Activated T-helper 9 cell treated with anti-CD3 and anti-CD28 coated beads, Interleukin-2, amount 50 U/mL, for 16 hours (primary cell): ENCODE measurements at places on chromosomes 12 and 14.

DNA sequence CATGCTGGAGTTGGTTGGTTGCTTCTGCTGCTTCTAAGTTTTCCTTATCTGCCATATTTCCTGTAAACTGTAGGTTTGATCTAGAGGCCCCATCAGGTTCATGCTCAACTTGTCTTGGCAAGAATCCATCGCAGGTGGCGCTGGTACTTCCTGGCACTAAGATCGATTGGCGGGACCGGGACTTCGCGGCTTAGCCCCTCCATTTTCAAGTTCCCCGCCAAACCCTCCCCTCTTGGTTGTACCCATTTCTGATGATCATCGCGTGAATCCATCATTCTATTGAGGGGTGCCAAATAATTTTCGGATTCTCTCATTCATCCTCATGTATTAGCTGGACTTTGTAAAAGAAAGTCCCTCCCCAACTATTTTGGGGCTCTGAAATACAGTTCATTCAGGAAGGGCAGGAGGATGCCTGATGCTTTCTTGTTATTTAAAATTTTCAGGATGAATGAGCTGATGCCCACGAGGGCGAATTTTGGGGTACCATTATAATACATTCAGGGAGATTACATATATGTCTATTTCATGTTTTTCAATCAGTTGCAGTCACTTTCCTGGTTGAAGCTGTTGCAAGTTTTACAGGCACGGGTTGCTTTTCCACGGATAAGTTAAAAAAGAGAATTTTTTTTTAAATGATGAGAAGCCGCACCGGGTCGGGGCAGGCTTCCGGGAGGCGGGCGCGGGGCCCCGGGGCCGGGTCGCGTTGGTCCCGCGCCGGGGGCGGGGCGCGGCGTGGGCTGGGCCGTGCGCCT, 395 bp upstream of the BRI3BP start:
- DNase-seq, result peak; percentile 73

GRCh38 chr12:27551172-27551840, 27.3 kb downstream of the PPFIBP1 start:
- no peak for DNase-seq

GRCh38 chr14:94408546-94409095, 20.2 kb upstream of the SERPINA1 start:
- DNase-seq, result no peak

DNA sequence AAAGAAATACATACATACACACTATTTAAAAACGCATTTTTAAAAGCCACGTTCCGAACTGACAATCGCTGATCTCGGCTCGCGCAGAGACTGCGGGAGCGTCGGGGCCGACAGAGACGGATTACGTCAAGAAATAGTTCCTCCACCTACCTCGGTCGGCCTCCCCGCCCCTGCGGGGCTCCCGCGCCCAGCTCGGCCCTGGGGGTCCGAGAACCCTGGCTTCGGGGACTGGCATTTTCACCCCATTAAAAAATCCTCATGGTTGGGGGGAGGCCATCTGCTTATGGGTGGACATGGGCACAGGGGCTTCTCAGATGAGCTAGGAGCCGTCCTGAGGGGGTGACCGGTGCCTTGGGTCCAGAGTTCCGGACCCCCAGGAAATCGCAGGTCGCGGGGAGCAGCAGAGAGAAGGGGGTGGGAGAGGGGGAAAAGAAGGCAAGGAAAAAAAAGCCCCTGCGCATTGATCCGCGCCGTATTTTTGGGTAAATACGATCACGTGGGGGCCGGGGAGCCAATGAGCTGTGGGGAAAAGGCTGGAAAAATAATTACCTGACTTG, 324 bp upstream of the HOXC9 start:
- DNase-seq, result no peak

DNA sequence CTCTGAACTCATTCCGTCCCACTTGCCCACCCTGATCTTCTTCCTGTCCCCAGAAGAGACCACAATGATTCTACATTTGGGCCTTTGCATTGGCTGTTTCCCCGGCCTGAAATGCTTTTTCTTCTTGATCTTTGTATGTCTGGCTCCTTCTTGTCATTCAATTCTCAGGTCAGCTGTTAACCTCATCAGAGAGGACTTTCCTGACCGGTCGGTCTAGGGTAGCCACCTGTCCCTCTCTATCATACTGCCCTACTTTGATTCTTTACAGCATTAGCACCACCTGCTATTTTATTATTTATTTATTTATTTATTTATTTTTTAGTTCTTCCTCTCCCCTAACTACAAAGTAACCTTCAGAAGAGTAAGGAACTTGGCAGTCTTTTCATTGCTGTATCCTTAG, 84.3 kb downstream of the DYRK2 start:
- DNase-seq, result no peak

GRCh38 chr12:112309797-112310196, 72.4 kb downstream of the HECTD4 start:
- DNase-seq, result no peak

GRCh38 chr12:9127484-9127883, 11.8 kb upstream of the A2M start:
- DNase-seq, result no peak

DNA sequence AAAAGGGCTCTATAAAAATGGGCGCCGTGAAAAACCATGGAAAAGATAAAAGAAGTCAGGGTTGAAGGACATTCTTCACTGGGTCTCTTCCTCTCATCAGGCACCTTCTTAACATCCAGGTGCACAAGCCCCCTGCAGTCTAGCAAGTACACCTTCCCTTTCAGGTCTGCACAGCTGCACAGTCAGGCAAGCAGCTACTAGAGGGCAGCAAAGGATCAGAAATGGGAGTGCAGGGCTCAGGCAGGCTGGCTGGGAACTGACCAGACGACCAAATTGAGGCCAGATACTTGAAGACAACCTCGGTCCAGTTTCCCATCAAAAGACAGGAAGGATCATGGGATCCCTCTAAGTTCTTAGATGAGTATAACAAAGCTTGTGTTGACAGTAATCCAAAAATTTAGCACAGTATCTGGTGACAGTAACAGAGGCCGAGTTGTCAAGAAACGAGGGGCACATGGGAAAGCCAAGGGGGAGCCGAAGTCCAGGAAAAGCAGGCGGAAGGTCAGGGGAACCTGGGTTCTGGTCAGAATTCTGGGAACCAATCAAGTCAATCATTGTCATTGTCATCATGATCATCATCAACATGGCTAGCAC, 10.1 kb upstream of the GRIP1 start:
- DNase-seq, result no peak

- DNase-seq, result no peak
Observed at GRCh38 chr12:47441490-47441889, 264.3 kb downstream of the RPAP3 start.

DNA sequence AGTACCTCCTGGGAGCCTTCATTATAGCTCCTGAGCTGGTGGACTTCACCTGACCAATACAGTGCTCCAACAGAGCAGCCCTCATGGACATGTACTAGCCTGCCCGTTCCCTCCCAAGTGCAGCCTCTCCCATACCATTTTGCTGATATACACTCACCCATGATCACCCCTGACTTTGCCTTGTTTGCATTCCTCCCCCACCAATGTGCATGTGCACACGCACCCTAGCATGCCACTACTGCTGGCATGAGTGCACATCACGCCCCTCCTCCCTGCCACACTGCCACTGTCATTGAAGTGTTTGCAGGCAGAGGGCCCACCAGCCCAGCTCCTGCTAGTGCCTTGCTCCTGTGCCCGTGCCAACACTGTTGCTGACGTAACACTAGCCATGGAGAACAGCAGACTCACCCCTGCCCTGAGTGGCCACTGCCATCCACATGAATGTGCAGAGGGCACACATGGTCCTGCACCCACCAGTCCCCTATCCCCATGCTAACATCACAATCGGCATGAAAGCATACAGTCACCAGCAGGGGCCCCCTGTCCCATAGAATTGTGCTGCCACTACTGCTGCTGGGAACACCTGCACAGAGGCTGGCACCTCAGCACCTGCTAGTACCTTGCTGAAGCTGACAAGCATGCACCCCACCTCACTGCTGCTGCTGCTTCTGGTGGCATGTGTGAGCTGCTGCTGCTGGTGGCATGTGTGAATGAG, 110.3 kb downstream of the SINHCAF start:
- DNase-seq, result no peak

DNA sequence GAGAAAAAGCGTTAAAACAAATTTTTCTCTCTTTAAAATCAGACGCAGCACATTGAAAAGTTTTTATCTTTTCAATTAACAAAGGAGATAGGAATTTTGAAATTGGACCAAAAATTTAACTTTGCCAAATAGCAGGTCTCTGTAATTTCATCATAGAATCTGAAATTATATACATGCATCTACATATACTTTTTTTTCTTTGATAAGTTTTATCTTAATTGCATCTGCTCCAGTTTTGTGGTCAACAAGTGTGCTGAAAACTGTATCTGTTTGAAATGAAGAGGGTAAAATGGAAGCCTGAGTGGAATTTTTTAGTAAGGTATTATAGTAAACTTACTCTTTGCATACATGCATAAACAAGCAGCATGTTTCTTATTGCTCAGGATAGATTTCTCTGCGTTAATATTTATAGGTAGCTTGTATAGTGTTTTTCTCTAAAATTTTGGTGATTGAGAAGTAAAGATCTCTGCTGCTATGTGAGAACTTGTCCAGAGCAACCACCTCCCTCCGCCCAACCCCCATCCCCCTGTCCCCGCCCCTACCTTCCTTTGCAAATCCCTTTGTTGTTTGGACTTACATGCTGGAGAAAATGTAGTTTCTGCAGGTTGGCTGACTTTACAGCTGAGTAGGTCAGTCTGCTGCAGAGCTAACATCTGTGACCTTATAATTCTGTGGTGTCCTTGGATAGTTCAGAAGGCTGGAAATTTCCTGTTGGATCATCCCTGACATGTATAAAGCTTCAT, 64.6 kb downstream of the VRK1 start:
- no peak for DNase-seq

DNA sequence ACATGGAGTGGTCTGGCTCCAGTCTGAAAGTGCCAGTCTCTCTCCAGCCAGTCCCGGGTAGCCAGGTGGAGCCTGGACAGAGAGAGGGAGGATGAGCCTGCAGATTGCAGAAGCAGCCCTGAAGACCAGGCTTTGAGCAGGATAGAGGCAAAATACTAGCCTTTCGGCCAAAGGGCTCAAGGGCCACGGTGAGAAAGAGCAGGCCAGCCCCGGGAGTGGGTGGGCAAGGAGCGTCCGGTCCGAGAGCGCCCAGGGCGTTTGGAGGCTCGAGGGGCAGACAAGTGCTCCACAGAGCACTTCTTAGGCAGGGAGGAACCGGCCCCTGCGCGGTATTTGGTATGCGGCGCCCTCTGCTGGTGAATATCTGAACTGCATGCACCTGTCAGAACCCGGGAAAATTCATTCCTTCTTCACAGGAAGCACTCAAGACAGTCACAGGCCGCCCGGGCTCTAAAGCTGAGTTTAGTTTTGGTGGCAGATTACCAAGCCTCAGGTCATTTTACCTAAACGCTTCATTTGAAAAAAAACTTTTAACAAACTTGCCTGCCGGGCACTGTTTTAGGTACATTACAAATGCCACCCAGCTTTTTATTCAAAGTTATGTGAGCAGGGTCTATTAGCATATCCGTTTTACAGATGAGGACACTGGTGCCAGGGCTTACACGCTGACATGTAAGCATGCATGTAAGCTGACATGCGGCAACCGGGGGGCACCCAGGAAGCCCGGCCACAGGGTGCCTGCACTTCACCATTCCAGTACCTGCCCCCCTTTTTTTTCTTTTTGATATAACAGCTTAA, 21.0 kb upstream of the PSMC1 start:
- peak; percentile 46 for DNase-seq

DNA sequence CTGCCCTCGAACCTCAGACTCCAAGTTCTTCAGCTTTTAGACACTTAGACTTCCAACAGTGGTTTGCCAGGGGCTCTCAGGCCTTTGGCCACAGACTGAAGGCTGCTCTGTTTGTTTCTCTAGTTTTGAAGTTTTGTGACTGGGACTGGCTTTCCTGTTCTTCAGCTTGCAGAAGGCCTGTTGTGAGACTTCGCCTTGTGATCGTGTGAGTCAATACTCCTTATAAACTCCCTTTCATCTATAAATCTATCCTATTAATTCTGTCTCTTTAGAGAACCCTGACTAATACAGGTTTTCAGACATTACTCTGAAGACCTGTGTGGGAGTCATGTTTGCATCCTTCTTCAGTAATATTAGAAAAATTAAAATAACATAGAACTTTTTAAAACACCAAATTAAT, 289.1 kb downstream of the RMST start:
- no peak for DNase-seq

DNA sequence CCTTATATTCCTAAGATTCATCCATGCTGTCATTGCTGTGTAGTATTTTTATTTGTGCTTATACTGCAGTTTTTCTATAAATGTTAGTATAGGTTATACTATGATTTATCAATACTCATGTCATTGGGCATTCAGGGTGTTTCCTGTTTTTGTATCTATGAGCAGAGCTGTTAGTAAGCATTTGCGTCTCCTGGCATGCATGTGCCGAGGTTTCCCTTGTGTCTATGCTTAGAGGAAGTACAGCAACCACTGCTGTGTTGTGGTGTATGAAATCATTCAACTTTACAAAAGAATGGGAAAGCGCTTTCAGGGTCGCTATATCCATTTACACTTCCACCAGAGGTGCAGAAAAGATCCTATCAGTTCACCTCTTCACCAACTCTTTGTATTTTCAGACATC, 122.7 kb downstream of the RGS6 start:
- no peak for DNase-seq

GRCh38 chr12:80925237-80925636, 12.5 kb downstream of the LIN7A start:
- no peak for DNase-seq

DNA sequence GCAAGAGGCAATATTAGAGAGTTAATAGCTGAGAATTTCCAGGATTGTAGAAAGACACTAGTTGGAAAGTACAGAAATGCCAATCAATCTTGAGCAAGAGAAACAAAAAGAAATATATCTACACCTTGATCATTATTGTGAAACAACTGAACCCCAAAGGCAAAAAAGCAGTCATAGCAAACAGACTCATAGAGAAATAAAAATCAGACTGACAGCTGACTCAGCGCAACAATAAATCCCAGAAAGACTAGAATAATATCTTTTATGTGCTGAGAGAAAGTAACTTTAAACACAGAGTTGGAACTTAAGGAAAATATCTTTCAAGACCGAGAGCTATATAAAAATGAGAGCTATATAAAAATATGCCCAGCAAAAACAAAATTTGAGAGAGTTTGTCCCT, 52.9 kb downstream of the PTPRB start:
- no peak for DNase-seq

DNA sequence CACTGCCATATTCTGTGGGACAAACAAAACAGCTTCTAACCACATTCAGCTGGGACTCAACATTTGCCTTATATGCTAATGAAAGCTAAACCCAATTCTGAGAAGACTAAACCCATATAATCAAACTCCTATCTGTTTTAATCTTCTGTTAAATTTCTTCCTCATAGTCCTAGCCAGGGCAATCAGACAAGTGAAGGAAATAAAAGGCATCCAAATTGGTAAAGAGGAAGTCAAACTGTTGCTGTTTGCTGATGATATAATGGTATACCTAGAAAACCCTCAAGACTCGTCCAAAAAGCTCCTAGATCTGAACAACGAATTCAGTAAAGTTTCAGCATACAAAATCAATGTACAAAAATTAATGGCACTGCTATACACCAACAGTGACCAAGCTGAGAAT, 157.1 kb downstream of the PHLDA1 start:
- DNase-seq, result no peak

- no peak for DNase-seq
Observed at GRCh38 chr14:22227084-22227483, 361.9 kb downstream of the DAD1 start.
